Cardiac fibroblast (primary cell): ENCODE measurements at places on chromosomes 7 and 10.

DNA sequence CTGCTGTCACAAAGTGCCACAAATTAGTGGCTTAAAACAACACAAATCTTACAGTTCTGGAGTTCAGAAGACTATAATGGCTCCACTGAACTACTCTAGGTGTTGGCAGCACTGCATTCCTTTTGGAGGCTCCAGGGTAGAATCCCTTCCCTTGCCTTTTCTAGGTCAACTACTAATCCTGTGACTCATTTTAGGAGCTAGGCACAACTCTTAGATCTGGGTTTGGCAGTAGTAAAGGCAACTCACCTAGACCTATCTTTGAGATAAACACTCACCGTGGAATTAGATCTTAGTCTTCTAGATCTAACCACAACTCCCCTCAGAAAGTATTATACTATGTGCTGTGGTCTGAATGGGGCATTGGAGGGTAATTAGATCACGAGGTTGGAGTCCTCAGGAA, 60.4 kb downstream of the ANKIB1 start:
- no peak for DNase-seq

GRCh38 chr7:133437544-133437943, 184.7 kb downstream of the EXOC4 start:
- peak; percentile 10 for DNase-seq

- peak; percentile 11 for DNase-seq
Measured at GRCh38 chr7:17772581-17773288, 167.6 kb downstream of the SNX13 start.

- no peak for DNase-seq
Measured at GRCh38 chr7:95316588-95316987, 7.7 kb downstream of the PON1 start.

- DNase-seq: no peak
Measured at GRCh38 chr10:93722550-93722949, 20.2 kb upstream of the FRA10AC1 start.

GRCh38 chr10:126063353-126063791, 167.0 kb downstream of the FANK1 start:
- peak; percentile 50 for DNase-seq

GRCh38 chr10:89203237-89203636, 3.9 kb downstream of the CH25H start:
- DNase-seq: no peak

DNA sequence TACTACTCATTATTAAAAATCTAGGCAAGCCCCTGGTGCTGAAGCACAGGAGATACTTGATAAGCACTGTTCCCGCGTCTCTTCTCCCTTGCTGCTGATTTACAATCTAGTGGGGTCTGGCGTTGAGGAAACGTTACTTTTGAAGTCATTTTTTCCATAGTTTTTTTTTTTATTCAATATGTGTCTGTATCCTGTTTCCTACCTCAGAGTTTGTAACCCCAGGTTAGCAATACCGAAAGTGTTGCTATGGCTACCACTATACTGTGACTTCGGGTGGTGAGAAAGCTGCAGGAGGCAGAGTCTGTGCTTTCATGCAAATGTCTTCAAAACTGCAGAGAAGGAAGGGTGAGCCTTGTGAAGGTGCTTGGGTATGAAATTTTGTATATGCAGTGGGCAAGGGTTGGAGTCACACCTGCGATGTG, 458.8 kb upstream of the GHITM start:
- DNase-seq: no peak

GRCh38 chr7:7553386-7553785, 13.3 kb upstream of the MIOS start:
- no peak for DNase-seq

DNA sequence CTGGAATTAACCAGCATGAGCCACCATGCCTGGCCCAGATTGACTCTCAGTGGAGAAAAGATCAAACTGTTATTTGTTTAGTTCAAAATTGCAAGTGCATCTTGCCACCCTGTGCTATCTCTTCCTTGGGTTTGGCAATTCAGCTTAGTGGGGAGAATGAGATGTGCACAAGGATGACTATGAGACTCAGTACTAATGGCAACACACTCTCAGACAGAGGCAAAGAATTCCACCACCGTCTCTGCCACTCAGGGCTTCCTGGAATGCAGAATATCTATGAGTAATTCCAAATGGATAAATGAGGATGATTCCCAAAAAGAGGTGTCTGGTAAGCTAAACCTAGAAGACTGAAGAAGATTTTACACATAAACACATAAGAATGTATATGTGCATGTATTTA, 525.8 kb downstream of the NRG3 start:
- DNase-seq: no peak

- no peak for DNase-seq
Measured at GRCh38 chr7:113143486-113144257, 25.3 kb upstream of the SMIM30 start.

GRCh38 chr7:155791214-155791737, 21.0 kb downstream of the SHH start:
- no peak for DNase-seq

DNA sequence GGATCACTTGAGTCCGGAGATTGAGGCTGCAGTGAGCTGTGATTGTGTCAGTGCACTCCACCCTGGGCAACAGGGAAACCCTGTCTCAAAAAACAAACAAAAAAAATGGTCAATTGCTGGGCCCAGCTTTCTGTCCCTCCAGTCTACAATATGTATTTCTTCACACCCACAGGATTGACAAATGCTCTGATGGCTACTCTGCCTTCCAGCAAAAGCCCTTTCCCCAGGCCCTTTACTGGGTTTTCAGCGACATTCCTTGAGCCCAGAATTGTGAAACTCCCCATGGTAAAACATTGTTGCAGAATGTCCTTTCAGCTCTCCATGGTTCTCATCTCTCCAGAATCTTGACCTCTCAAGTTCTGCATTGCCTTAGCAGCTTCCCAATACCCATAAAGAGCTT, 23.7 kb upstream of the TNKS2 start:
- no peak for DNase-seq

DNA sequence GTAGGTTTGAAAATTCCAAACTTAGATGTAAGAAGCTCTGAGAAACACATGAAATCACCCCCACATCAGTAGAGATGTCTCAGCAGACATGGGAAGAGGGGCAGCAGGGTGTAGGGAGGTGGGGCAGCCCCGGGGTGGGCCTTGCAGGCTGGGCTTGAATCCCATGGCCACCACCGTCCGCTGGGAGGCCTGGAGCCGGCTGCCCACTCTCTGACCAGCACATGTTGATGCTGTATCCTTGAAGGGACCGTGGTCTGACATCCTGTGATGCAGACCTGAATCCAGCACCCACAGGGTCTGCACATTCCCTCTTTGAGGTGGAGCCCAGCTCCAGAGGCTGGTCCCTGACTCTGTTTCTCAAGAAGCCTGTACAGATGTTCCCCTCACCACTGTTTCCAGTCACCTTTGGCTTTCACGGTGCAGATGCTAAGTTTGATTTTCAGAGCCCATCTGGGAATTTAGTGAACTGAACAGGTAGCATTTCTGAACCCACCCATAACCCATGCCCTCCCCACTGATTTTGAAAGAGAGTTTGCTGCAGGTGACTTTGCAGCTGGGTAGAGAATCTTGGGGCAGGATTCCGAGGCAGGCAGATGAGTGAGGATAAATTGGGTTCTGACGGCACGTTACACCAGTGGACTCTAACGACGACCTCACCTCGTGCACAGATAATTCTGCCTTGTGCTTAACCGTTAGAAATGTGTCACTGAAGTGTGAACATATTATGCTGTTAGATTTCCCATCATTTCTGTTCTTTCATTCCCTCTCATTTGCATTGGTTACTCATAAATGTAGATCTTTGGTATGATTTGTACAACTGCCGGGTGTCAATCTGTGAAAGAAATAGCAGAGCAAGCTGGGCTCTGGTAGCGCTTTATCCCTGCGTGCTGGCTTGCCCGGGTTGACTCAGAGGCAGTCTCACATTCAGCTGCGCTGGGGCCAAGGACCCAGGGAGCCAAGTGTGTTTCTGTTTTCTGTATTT, 45.7 kb downstream of the IKZF1 start:
- DNase-seq: no peak

GRCh38 chr7:128231021-128231420, 10.1 kb upstream of the LEP start:
- DNase-seq: no peak
